T-helper 17 cell (primary cell): ENCODE measurements at places on chromosomes 2 and 18. TPM values are rescaled to one million over a fixed set of nuclear protein-coding genes. Genes with fewer than 3 reads are reported as not detected.

The PEX13 gene
- total RNA-seq, result 15.1 TPM

DNA sequence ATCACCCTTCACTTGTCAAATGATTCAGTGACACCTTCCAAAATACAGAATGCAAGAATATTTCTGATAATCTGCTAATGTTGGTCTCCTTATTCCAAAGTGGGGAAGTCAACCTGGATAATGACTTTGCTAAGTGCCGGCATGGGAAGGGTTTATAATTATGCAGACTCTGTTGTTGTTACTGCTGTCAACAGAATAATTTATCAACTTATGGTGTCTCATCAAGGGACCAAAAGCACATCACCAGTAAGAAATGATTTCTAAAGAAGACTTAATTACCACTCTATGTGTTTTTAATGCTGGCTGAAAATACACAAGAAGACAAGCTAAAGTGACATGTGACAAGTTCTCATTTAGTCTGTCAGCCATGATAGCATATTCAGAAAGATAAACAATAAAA is 115.6 kb upstream of the TMEM200C start:
- DNase-seq, result no peak

DNA sequence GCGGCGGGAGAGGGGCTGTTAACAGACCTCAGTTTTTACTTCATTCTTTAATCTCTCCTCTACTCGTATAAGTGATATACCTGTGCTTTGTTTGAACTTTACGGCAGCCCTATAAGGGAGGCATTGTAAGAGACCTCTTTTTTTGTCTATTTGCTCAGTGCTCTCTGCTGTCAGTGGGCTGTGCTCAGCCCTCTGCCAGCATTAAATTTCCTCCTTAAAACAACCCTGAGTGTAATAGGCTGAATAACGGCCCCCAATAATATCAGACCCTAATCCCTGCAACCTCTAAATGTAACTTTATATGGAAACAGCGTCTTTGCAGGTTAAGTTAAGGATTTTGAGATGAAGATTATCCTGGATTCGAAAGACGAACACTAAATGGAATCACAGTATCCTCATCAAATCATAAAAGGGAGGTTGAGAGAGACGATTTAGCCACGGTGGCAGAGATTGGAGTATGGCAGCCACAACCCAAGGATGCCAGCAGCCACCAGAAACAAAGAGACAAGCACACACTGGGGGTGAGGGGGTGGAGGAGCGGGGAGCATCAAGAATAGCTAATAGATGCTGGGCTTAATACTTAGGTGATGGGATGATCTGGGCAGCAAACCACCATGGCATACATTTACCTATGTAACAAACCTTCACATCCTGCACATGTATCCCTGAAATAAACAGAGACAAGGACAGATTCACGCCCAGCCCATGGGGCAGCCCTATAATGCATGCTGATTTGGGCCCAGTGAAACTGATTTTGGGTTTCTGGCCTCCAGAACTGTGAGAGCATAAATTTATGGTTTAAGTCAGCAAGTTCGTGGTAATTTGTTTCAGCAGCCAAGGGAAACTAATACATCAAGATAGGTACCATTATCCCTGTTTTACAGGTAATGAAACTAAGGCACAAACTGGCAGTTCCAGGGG is 894 bp upstream of the FARSB start:
- DNase-seq, result no peak

DNA sequence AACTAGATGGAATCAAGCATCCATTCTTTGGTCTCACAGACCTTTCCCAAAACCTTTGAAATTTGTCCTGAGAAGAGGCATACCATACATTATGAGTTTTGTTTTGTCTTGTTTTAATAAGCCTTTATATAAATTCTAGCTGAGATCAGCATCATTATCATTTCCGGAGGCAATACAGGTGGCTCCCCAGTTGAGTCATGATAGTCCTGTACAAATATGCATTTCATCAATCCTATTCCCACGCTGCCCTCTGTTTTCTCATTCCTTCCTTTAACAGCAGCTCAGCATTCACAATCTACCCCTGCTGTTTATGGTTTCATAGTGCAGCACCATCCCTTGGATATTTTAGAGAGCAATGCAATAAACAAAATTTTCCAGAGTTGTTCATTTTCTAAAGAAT is 216.7 kb downstream of the TXNL1 start:
- DNase-seq, result no peak

DNA sequence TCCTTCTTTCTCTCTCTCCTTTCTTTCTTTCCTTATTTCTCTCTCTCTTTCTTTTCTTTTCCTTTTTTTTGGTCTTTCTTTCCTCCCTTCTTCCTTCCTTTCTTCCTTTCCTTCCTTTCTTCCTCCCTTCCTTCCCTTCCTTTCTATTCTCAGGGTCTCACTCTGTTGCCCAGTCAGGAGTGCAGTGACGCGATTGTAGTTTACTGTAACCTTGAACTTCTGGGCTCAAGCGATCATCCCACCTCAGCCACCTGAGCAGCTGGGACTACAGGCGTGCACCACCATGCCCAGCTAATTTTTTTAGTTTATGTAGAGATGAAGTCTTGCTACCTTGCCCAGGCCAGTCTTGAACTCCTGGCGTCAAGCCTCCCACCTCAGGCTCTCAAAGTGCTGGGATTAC is 83.8 kb upstream of the PPM1B start:
- no peak for DNase-seq

DNA sequence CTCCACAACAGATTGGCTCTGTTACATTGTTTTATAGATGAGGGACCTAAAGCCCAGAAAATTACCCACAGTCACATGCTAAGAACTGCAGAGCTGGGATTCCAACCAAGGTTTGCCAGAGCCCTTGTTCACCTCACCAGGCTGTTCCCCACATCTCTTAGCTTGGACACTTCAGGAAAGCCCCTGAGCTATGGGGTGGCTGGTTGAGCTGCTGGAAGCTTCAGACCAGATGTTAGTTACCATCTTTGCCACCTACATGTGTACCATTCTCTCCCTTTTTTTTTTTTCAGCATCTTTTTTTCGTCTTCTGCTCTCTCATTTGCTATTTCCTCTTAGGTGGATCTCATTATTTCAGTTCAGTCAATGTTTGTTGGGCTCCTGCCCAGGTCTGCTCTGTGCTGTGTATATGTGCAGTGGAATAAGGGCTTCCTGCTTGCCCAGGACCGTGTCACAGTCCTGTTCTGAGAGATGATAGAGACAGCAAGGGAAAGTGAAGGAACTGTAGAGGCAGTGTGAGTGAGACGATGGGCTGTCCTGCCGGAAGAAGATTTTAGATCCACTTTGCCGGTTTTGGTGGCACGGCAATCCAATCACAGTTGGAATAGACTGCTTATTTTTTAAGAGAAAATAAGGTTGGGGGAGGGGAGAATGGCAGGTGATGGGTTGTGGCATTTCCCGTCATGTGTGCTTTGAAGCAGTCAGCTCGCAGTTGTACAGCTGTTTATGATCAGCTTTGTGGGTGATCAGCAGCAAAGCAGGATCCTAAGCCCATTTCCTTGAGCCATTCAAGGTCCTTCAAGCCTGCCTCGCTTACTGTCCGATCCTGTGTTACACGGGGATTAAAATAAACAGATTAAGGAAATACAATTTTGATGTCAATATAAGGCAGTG is 152.6 kb downstream of the RTN4 start:
- DNase-seq, result no peak

DNA sequence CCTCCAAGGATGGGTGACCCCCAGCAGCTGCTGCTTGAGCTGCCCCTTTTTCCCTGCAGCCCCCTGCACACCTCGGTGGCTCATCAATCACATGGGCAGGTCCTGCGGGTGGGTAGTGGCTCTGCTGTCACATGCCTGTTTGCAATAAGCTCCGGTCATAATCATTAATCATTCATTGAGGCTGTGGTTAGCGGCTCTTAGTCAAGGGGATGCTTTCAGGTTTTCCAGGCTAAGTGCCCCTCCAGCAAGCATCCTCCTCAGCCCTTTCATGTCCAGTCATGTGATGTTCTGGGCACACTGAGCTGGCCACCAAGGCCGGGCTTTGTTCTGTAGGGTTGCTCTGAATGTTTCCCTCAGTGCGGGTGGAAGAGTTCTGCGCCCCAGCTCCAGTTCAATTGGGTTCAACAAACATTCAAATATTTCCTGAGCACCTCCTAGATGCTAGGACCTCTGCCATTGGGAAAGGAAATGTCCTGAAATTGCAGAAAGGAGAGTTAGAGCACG is 96.4 kb upstream of the LDAH start:
- no peak for DNase-seq

DNA sequence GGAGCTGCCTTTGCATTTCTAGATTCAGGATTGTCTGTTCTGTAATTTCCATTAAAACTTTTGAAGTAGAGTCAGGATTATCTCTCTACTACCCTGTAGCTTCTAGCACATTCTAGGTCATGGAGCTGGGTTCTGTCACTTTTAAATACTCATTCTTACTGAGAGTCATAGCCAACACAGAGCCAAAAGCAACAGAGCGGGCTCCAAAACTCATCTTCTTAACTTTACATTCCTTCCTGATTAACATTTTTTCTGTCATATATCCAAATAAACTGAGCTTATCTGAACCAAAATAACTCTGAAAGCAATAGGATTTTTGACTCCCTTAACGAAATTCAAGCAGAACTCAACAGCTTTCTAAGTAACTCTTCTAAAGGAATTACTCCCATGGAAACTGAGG is 12.9 kb downstream of the PREPL start:
- no peak for DNase-seq

GRCh38 chr2:72824224-72824842 is 1.5 kb downstream of the EXOC6B start:
- no peak for DNase-seq

- DNase-seq, result no peak
Measured at GRCh38 chr18:76988031-76988826, 144.4 kb downstream of the MBP start.

GRCh38 chr2:233996000-233996399 is 54.5 kb upstream of the SPP2 start:
- DNase-seq, result no peak

- peak; percentile 43 for DNase-seq
Measured at GRCh38 chr2:159903443-159904126, 105.6 kb upstream of the CD302 start.

GRCh38 chr2:162254236-162254871 is 11.1 kb upstream of the FAP start:
- no peak for DNase-seq
